ENCODE measurements at places on chromosomes 12 and 14.

- DNase-seq: no peak
Measured at GRCh38 chr12:130640496-130640895, 75.6 kb downstream of the RIMBP2 start.

DNA sequence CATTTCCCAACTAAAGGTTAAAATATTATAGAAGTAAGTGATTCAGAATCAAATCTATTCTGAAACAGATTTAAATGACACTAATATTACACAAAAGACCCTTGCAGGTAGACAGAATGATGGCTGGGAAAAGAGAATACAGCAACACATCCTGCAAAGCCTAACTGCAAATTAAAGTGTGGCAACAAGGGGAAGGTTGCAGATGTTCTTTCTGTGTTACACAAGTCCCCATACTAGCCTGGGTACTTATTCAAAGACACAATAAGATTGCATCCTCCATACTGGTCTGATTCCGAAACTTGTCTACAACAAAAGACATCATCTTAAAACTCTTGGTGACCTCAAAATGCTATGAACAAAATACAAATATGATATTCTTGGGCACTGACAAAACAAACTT is 50.5 kb downstream of the R3HDM2 start:
- peak; percentile 9 for DNase-seq

GRCh38 chr12:27996761-27997160 is 24.2 kb upstream of the PTHLH start:
- no peak for DNase-seq

GRCh38 chr12:39102474-39103209 is 197.3 kb upstream of the CPNE8 start:
- DNase-seq: peak; percentile 64

GRCh38 chr12:46965137-46965536 is 114.3 kb upstream of the PCED1B start:
- DNase-seq: no peak

- DNase-seq: peak; percentile 24
Measured at GRCh38 chr12:108308395-108309085, 30.6 kb downstream of the CMKLR1 start.

GRCh38 chr14:75142494-75142893 is 15.6 kb upstream of the NEK9 start:
- no peak for DNase-seq

- no peak for DNase-seq
Measured at GRCh38 chr12:40688085-40688725, 4.0 kb upstream of the CNTN1 start.

- DNase-seq: peak; percentile 12
Measured at GRCh38 chr12:30796891-30797371, 42.2 kb upstream of the CAPRIN2 start.

DNA sequence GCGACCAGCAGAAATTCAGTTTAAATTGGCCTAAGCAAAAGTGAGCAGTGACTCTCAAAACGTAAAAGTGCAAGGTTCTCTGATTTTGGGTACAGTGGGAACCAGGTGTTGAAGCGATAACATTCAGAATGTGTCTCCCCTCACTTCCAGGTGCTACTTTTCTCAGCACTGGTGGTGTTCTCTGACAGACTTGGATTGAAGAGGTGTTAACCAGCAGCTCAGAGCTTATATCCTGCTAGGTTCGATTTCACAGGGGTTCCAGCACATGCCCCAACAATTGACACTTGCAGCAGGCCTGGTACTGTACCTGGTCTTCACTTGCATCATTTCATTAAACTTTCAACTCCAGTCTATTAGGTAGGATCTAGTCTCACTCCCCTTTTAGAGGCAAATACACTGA is 680.2 kb downstream of the VRK1 start:
- no peak for DNase-seq

- DNase-seq: no peak
Measured at GRCh38 chr12:17982556-17982955, 107.4 kb downstream of the RERGL start.
